A172 (cell line): ENCODE measurements at places on chromosomes 6 and 20. TPM values are rescaled to one million over a fixed set of nuclear protein-coding genes. Genes with fewer than 3 reads are reported as not detected.

GDAP1L1 gene
- 0.19 TPM in 1 of 2 replicates, not detected in the other for total RNA-seq

- no peak for DNase-seq
Measured at GRCh38 chr6:31547727-31548543, 527 bp downstream of the NFKBIL1 start.

DNA sequence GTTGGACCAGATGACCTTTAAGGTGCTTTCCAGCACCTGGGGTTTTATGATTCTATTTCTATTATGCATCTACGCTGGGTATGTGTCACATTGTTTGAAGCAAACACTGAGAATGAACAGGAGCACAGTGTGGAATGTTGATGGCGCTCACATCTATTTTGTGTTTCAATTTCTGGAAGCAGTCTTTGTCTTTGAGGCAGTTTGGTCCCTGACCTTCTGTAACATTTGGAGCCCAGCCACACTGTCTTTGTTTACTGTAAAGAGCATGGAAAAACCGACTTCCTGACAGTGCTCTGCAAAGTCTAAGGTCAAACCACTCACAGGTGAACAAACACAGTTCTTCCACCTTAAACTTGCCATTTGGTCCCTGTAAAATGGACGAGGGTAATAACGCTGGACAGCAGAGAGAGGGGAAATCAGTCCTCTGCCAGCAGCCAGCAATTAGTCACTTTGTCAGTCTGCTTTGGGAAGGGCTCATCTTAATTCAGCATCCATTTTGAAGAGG, 155.5 kb downstream of the PRL start:
- DNase-seq = peak; percentile 52

- DNase-seq = no peak
Measured at GRCh38 chr20:23652371-23652770, 14.6 kb upstream of the CST3 start.

DNA sequence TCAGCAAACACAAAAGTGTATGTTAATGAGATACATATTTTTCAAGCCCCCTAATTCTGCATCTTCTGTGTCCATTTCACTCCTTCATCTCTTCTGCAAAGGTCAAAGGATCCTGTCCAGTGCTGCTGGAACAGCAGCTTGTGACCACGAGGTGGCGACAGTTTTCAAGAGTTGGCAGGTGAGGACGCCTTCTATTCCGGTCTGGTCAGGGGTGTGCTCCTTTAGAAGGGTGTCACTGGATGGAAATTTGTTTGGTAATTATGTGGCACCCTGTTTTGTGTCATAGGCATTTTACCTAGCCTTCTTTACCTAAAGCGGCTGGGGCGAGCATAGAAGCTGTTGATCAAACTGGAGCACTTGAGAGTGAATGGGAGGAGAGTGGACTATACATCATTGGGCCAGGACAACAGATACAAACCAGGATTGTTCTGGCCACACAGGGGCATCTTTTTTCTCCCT, 32.9 kb upstream of the ERVFRD-1 start:
- DNase-seq = peak; percentile 74

DNA sequence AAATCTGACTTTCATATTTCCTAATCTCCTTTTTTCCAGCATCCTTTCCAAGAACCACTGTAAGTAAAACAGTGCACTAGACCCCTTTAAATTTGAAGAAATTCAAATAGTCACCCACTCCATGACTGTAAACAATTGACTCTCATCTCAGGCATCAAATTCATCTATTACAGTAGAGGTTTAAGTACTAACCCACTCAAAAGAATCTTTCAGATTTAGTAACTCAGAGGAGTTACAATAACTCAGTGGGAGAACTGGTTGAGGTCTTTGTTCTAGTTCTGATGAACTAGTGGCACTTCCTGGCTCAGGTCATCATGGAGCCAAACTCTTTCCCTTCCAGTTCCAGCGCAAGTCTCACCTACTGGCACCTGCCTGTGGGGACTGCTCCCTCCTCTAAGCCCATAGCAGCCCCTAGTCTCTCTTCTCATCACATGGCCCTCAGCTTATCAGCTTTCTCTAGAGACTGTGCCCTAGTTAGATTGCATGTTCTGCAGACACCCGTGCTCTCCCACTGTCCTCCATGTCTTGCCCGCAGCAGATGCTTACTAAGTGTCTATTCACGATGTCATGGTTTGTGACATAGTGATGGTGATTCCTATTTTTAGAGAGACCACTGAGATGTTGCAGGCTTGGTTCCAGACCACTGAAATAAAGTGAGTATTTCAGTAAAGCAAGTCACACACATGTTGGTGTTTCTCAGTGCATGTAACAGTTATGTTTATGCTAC, 196.2 kb downstream of the TBC1D7 start:
- DNase-seq = no peak

DNA sequence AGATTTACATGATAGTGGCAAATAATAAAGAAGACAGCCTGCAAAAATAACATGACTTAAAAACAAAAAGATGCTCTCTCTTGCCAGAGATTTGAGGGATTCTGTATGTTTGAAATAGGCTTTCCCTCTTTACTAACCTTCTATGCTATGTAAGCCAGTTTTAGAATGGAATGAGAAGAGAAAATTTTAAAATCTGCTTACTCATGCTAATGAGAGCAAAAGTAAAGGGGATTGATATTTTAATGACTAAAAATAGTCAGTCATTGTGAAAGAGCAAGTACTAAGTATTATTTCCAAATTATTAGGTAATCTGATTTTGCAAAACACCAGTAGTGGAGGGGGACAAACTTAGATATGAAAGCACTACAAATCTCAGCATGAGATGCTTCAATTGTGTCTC, 563.3 kb upstream of the ADGRB3 start:
- no peak for DNase-seq

GRCh38 chr6:15936503-15936902, 192.4 kb upstream of the MYLIP start:
- no peak for DNase-seq

DNA sequence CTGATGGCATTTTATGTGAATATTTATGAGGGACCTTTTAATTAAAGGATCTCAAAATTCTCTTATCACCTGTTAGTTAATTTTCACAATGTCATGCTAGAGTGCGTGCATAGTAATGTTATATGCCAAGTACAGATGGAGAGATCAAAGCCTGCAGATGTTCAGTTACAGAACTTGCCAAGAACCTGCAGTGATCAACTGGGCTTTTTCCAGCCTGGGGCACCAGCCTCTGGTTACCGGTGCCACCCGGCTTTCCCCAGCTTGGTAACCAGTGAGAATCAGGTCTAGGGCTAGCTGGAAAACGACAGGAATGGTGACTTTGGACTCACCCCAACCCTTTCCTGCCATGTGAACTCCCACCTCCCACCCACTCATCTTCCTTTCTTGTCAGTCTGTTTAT, 91.8 kb downstream of the CAP2 start:
- no peak for DNase-seq

DNA sequence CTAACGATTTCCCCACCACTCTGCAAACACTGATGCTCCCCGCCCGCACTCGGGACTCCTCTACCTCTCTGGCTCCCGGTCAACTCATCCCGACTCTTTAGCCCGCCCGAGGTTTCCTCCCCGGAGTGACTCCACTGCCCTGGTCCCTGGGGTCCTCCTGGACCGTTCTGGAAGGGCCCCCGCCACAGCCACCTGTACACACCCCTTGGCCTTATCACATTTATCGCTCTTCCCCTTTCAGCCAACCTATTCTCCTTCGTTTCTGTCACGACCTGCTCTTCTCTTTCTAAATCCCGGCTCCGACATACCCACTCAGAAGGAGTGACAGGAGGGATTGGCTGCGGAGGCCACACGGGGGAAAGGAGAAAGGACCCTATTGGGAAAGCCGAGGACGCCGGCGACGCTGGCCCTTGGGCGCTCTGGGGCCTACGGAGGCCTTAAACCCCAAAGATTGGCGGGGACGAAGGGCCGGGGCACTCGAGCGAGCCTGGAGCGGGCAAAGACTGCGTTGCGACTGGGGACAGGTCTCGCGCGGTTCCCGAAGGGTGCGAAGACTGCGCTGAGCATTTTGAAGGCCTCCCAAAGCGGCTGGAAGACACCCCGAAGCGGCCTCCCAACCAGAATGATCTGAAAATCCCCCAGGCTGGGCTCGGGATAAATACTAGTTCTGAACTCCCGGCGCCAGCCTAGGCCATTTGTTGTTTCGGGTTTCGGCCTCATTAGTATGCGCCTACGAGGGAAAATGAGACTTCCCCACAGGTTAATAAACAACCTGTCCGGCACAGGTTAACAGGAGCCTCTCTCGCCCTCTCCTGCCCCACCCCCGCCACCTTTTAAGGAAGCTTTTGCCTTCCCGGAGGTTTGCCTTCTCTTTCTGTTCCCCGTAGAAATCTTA, 9.2 kb downstream of the SIM1 start:
- DNase-seq = no peak

DNA sequence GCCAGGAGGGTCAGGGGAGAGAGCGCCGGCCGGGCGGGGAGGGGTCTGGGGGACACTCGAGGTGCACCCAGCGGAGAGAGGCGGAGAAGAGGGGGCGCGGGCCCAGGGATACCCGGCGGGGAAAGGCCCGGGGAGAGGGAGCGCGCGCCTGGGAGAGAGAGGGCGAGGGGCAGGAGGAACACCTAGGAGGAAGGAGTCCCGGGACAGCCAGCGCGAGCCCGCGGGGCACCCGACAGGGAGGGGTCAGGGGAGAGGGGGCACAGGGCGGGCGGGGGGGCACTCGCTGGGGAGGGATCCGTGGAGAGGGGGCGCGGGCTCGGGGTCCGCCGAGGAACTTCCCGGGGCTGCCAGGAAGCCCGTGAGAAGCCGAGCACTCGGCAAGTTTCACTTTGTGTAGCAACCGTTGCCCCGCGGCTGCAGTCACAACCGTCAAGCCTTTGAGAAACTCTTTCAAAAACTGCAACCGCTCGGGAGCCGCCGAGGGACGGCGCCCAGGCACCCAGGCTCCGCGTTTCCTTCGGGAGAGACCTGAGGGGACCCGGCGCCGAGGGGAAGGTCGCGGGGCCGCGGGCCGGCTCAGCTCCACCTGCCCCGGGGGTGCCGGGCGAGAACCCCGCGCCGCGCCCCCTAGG, 471 bp downstream of the EZR start:
- peak; percentile 42 for DNase-seq

- DNase-seq = no peak
Measured at GRCh38 chr6:20341564-20341963, 60.1 kb upstream of the E2F3 start.

DNA sequence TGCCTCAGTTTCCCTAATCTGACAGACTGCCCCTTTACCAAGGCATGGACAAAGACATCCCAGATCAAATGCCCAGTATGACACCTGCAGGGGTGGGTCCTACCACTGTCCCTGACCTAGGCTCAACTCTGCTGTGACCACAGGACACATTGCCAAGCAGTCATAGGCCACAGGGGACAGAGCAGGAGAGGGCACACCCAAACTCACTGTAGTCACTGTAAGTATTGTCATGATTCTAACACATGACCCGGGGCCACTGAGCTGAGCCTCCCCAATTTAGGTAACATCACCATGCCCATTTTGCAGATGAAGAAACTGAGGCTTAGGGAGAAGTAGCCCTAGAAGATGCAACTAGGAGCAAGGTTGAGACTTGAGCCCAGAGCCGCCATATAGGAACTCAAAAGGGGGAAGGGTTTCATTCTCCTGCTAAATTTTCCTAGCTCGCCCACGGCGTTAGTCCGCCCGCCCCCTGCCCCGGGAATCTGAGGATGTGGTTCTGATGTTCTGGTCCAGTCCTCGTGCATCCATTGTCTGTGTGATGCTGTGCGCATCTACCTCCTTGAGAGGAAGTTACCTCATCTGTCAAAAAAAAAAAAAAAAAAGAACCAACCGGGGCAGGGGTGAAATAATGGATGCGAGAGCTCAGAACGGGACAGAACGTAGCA, 44.8 kb downstream of the PMEPA1 start:
- DNase-seq = no peak

DNA sequence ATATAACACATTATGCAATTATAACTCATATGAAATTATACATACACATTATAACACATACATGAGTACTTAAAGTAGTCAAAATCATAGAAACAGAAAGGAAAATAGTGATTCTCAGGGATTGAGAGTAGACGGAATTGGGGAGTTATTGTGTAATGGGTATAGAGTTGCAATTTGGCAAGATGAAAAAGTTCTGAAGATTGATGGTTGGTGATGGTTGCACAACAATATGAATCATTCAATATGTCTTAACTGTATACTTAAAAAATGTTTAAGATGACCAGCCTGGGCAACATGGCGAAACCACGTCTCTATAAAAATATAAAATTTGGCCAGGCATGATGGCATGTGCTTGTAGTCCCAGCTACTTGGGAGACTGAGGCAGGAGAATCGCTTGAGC, 372.7 kb downstream of the CDKAL1 start:
- DNase-seq = no peak

GRCh38 chr20:8248051-8248450, 116.0 kb downstream of the PLCB1 start:
- DNase-seq = no peak
